Ecto neural progenitor cell (in vitro differentiated cells): ENCODE measurements at places on chromosomes 4 and X.
A peak's percentile ranks its signal among the peaks of the same experiment; 100 is the strongest.

GRCh38 chrX:70774223-70774622, 134.3 kb downstream of the TEX11 start:
- no peak for DNase-seq

DNA sequence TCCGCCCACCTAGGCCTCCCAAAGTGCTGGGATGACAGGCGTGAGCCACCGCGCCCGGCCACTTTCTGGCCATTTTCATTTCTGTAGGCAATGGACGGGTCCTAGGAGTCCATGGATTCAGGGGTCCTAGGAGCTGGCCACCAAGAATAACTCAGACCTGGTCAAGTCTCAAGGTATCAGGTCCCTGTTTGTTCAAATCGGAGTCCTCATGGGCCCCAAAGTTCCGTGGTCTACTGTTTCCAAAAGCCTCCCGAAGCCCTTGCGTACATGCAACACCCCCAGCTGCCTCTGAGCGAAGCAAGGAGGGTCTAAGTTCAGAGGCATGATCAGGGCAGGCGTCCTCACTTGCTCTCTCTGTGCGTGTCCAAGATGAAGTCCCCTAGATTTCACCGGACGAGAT, 30.1 kb downstream of the P2RY8 start:
- DNase-seq: no peak

DNA sequence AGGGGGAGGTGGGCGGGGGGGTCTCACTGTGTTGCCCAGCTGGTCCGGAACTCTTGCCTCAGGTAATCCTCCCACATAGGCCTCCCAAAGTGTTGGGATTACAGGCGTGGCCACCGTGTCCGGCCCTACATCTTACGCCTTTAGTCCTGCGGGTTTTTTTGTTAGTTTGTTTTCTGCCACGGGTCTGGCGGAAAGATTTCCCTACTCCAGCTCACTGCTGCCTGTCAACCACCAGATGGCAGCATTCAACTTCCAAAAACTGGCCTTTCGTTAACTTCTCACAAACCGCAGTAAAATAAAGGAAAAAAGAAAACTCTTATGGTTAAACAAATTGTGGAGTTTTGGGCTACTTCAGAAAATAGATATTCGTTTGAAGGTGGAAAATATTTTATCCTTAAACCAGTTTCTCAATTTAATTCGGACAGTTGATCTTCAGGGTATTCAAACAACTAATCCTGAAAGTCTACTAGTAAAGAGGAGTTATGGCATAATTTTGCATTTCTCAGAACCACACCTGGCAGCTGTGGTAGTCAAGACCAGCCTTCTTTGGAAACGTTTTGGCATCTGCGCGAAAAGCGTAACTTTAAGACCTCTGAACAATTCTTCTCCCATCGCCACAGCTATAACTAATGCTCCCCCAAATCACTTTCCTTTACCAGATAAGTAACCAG, 41.1 kb downstream of the LUZP4 start:
- DNase-seq: peak; percentile 67

DNA sequence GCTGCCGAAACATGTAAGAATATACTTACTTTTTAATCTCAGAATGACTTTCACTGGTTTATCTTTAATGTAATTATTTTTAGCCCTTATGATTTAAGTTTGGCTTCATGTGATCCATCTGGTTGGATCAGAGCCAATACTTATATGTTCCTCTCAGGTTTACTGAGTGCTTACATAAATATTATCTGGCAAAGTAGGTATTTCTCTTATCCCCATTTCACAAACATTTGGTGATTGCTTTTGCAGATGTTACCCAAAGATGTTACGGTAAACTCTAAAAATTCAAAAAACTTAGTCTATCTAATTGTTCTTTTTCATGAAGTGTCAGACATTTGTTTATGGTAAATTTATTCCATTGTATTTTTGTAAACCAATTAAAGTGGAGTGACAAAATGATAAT, 115.0 kb upstream of the TLL1 start:
- DNase-seq: no peak

- DNase-seq: no peak
Measured at GRCh38 chr4:4887426-4887825, 28.0 kb downstream of the MSX1 start.

GRCh38 chr4:102564399-102565059, 63.4 kb downstream of the NFKB1 start:
- DNase-seq: no peak

DNA sequence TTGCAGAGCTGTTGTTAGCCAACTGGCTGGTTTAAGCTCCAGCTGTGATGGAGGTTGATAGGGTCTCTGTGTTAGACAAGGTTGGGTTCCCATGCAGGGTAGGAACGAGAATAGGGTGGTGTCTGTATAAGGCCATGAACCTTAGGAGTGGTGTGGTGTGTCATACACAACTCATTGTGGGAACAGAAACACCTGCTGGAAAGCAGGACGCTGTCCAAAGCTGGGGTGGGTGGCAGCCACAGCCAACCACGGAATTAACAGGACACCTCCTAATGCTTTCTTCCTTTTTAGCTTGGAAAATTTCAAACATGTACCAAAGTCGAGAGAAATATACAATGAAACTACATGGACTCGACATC, 94.4 kb downstream of the ARHGAP10 start:
- DNase-seq: no peak

DNA sequence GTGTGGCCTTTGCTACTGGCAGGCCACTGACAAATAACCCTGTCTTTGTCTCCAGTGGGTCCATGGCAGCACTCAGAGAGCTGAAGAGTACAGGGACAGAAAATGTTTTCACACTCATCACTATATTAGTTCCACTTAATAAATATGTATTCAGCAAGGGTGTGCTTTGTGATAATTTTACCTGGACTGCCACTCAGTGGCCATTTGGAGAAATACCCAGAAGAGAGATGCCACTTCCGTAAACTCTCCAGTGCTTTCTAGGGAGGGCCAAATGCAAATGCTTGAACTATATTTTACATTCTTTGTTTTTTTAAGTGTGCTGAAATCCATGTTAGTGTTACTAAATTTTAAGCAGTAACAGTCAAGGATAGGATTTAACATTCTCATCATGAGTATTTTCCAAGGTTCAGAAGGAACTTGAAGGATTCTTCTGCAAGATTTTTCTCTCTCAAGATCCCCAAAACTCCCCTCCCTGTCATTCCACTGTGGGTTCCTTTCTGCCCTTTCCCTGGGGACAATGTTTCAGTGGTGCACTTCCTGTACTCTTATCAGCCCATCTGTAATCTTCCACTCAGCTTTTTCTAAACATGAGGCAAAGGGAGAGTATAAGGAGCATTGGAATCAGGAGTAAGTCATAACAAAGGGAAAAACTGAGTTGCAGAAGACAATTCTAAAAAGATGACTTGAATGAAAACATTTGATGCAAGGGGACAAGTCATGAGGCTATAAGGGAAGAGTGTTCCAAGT, 46.0 kb downstream of the TFDP3 start:
- no peak for DNase-seq

- no peak for DNase-seq
Measured at GRCh38 chr4:17024425-17024824, 126.0 kb upstream of the LDB2 start.

DNA sequence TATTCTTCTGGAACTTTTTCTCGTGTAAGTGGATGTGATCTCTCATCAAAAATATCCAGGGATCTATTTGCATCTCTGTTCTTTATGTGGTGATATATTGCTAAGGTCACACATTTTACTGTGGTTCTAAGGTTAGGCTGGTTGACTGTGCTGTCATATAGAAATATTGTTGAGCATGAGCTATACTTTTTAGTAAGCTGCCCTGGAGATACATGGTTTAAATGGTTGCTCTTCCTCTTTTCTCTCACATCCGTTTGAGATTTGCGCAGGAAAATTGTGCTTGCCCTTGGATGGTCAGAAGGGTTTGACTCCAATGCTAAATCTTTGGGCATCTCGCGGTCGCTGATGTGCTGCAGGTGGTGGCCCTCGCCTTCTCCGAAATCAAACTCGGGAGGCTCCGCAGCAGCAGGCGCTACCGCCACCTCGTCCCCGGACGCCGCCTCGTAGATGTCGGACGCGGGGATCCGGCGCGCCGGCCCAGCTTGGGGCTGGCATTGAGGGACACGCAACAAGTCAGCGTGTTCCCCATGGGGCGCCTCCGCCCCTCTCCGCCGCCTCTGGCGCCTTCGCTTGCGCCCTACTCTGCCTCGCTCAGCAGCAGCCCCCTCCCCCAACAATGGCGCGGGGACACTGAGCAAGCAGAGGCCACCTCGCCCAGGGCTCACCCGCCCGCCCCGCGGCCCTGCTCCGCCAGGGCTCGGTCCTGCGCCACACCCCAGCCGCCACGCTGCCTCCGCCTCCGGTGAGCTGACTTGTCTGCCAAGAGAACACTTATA, 154.5 kb downstream of the MSN start:
- DNase-seq: no peak

- DNase-seq: no peak
Measured at GRCh38 chrX:30876367-30876766, 12.7 kb downstream of the TAB3 start.

DNA sequence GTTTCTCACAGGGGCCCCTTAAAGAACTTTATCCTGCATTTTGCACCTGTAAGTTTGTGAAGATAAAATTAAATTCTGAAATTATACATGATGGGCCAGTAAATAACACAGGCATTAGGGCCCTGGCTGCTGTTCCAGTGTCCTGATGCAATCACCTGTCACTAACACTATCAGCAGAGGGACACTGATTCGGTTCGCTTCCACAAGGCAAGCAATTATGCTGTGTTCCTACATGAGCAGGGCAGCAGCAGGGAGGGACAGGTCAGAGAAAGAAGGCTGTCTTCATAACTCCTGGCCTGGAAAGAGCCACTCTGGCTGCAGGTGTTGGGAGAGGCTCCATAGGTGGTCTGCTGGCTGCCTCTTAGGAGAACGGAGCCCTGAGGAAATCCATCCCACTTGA, 487.3 kb downstream of the MID1IP1 start:
- DNase-seq: no peak

DNA sequence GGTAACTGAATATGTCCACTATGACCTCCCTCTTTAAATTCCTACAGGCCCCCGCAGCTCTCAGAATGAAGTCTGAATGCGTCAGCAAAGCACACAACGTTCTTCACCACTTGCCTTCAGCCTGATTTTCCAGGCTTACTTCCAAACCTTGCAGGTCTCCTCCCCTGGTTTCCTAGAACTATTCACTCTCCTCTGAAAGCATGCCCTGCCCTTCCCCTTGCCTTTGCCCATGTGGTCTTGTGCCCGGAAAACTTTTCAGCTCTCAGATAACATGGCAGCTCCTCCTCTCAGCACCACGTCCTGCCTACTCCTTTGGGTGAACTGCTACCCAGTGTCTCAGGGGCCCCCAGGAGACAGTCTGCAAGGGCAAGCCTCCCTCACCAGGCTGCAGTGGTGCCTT, 268.5 kb upstream of the LDB2 start:
- no peak for DNase-seq

DNA sequence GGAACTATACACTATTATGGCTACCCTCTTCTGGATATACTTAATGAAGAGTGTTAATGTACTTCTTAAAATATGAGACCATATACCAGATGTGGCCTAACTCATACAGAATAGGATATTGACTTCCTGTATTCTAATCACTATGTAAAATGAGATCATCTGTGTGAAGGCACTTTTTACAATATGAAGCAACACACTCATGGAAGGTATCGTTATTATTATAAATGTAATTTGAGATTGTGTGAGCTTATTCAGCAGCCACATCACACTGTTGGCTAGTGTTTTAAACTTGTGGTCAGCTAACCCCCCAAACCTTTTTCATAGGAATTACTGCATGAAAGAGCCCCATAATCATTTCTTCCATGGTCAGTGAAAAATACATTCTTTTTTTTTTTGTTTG, 281.8 kb upstream of the TEX13A start:
- no peak for DNase-seq

DNA sequence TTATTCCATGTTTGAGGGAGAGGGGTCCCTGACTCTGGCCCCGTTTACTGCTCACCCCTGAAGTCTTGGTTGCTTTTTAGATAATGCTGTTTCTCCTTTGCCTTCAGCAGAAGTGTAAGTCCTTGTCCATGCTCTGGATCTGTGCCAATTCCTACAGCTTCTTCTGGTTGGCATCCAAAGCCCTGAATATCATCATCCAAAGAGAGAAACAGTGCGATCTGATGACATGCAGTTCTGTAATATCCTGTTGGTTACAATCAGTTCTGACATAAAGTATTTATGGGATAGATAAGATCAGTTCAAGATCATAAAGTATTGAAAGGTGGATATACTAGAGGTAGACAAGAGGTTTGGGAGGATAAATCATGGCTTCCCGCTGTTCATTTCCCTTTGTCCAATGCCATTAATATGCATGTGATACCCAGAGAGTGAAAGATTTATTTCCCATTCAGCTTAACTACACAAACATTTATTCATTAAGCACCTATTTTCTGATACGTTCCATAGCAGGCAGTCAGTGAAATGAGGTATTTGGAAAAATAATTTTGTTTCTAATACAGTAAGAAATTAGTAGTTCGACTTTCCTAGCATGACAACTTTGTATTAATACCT, 53.2 kb upstream of the TMEM150C start:
- DNase-seq: no peak

- DNase-seq: no peak
Measured at GRCh38 chr4:80540785-80541469, 205.4 kb downstream of the CFAP299 start.

DNA sequence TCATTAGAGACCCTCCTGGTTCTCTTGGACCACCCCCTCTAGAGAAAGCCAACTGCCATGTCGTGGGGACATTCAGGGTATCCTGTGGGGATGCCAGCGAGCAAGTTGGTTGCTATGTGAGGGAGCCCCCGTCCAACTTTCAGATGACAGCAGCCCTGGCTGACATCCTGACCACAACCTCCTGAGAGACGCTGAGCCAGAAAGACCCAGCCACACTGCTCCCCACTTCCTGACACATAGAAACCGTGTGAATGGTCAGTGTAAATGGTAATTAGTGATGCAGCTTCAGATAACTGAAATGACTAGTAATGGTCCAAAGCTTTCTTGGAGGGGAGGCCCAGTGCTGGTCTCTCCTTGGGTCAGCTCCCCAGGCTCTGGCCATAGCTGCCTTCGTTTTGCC, 10.8 kb downstream of the CLCN4 start:
- no peak for DNase-seq

DNA sequence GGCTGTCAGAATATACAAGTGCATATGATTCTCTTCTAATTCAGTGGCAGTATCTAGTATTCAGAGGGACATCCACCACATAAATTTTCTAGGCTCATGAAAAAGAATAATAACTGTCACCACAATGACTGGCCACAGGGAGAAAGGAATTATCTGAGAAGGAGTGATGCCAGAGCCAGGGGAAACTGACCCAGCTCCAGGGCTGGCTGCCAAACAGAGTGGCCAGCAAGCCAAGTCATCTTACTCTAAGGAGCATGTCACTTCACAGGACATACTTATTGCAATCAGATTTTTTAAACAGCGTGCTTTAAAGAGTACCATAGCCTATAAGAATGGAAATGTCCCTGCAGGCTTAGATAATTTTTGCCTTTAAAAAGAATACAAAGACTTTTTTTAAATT, 5.8 kb upstream of the SEPTIN11 start:
- no peak for DNase-seq
